ENCODE measurements at places on chromosomes 2 and 18.

- DNase-seq: no peak
These were observed 33.3 kb downstream of the BMP10 start for GRCh38 chr2:68837861-68838341.

- no peak for DNase-seq
These were observed 73.1 kb downstream of the MAPK4 start for GRCh38 chr18:50632895-50633515.

DNA sequence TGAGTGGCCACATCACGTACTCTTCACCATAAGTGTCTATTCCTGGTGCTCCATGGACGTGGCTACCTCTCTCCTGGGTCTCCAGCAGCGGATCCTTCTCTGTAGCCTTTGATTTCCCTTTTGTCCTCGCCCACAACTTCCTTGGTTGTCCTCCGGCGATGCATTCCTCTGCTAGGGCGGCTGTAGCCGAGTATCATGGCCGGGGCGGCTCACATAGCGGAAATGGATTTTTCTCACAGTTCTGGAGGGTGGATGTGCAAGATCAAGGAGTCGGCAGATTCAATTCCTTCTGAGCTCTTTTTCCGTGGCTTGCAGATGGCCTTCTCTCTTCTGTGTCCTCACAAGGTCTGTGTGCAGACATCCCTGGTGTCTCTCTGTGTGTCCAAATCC, 35.7 kb downstream of the ACKR3 start:
- no peak for DNase-seq

DNA sequence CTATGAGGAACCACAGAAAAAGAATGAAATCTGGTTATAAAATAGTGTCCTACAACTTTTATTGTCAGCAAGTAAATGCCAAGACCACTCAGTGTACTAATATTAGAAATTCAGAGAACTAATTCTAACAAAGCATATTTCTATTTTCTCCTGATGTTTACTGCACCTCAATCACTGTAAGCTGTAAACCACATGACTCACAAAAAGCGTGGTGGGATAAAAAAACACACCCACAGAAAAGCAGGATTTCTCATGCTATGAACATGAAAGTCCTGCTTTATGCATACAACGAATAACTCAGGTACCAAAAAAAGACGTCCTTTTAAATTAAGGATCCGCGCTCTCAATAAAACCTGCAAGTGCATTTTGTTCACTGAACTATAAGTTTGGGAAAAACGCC, 797 bp downstream of the TXNL4A start:
- DNase-seq: no peak

Data from AG09309 (cell line).